Activated T-cell treated with anti-CD3 and anti-CD28 coated beads for 48 hours (primary cell): ENCODE measurements at places on chromosomes 7 and 10.
A peak's percentile ranks its signal among the peaks of the same experiment; 100 is the strongest.

GRCh38 chr7:130931423-130931822, 197.4 kb upstream of the KLF14 start:
- DNase-seq = no peak

DNA sequence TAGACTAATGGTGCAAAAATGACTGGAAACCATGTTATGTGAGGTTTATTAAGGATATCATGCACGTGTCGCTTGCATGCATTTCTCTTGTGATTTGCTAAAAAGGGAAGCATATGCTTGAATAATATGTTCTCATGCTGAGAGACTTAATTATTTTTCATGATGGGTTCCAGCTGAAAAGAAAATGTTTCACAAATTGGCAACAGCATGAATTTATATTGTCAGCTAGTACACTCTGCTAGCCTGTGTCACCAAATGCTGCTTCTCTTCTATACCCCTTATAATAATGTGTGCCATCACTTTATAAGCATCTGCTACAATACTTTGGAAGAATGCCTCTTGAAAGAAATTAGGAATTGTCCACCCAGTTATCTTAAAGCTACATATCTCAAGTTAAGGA, 63.0 kb downstream of the GNAI1 start:
- DNase-seq = no peak

GRCh38 chr7:158396982-158397862, 190.4 kb downstream of the PTPRN2 start:
- DNase-seq = no peak

DNA sequence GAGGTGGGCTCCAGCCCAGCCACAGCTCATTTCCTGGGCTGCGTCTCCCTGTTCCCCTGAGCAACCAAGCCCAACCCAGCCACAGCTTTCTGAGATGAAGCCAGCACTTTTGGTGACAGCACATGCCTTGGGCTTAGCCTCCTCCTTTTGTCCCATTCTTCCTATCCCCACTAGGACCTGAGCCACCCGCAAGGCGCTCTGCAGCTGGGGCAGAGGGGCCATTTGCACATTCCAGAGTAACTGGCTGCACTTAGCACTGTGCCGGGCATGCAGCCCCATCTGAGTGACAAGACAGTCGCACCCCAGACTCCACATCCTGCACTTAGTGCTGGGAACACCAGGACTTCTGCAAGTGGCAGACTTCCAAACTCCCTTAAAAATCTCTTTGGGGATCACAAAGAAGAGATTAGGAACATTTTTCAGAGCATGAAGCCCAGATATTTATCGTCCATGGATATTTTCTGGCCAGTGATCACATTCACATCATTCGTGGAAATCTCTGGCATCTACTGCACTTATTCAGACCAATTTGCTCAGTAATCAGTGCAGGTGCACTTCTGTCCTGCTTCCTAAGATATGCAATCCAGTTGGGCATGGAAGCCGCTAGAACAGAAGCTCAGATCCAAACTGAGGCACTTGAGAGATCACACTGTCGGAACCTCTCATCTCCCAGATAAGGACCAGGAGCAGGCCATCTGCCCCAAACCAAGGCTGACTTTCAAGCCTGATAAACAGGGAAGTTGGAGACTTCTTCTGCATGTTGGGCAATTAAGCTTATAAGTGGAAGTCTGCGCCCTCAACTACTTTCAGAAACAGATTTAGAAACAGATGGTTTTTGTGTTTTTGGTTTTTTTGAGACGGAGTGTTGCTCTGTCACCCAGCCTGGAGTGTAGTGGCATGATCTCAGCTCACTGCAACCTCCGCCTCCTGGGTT, 26.4 kb downstream of the CHST15 start:
- DNase-seq = no peak

- DNase-seq = no peak
Observed at GRCh38 chr10:89303161-89303560, 1.3 kb downstream of the IFIT2 start.

- no peak for DNase-seq
Observed at GRCh38 chr7:157994319-157994718, 593.3 kb downstream of the PTPRN2 start.

- DNase-seq = no peak
Observed at GRCh38 chr7:143237366-143237765, 15.5 kb downstream of the TAS2R40 start.

DNA sequence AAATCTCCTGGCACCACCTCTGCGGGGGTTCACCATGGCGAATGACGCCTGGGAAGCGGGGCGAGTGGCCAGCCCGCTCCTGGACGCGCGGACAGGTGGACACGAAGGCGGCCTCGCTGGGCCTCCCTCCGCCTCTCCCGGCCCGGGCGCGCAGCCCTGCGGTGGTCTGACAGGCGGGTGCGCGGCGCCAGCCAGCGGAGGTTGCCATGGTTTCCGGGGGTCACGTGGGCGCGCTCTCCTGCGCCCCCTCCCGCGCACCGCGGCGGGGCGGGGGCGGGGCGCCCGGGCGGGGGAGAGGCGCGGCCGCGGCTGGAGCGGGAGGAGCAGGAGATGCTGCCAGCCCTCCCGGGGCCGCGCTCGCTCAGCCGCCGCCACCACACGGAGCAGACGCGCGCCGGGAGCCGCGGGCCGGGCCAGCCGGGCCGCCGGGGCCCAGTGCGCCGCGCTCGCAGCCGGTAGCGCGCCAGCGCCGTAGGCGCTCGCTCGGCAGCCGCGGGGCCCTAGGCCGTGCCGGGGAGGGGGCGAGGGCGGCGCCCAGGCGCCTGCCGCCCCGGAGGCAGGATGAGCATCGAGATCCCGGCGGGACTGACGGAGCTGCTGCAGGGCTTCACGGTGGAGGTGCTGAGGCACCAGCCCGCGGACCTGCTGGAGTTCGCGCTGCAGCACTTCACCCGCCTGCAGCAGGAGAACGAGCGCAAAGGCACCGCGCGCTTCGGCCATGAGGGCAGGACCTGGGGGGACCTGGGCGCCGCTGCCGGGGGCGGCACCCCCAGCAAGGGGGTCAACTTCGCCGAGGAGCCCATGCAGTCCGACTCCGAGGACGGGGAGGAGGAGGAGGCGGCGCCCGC, at the start of gene PRKAR2B:
TSS of gene PRKAR2B (plus strand) at position 359 of the 848 bp plus-strand sequence. CDS start at position 562, 203 bp downstream.
- peak; percentile 62 for DNase-seq
